ENCODE measurements at places on chromosomes 6 and 20.

GRCh38 chr6:43082806-43083655, 6.9 kb downstream of the PTK7 start:
- DNase-seq: no peak

DNA sequence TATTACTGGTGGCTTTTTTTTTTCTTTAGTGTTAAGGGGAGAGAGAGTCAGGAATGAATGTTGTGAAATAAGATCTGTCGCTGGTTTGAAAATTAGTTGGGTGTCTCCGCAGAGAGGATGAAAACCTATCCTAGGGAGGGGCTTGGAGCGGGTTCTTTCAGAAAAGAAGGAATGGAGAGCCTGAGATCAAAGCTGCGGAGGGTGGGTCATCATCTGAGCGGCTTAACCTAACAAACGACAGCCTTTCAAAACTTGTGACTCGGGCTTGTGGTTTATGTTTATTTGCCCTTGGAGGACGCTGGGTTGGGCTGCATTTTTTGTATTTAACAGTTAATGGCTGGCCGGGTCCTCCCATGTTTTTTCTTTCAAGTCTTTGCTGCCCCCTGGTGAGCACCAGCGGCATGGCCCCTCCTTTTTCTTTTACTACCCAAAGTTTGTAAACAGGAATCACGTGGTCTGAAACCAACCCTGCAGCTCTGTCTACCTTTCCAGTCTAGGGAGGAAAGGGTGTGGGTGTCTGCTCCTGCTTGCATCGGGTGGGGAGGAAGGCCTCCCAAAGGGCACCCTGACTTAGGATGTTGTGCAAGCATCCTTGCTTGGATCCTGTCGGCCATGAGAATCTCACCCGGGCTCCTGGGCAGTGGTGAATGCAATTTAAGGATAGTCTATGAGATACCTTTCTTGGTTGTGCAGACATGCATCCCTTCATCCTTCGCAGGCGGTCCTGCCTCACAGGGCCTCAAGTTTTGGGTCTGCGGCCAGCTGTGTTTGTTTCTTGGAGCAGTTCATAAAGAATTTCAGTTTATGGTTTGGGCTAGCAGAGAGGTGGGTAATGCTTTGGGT, 2.2 kb downstream of the PIM1 start:
- peak; percentile 88 for DNase-seq

GRCh38 chr6:169173532-169174268, 79.9 kb downstream of the THBS2 start:
- DNase-seq: peak; percentile 9

GRCh38 chr6:133555685-133556084, 314.5 kb downstream of the EYA4 start:
- DNase-seq: no peak

Data from bronchial epithelial cell (primary cell).